ENCODE measurements at places on chromosomes 1 and 21. TPM values are rescaled to one million over a fixed set of nuclear protein-coding genes. Genes with fewer than 3 reads are reported as not detected.
A peak's percentile ranks its signal among the peaks of the same experiment; 100 is the strongest.

GRCh38 chr1:93798291-93798690, 80.7 kb downstream of the DNTTIP2 start:
- DNase-seq = peak; percentile 68

DNA sequence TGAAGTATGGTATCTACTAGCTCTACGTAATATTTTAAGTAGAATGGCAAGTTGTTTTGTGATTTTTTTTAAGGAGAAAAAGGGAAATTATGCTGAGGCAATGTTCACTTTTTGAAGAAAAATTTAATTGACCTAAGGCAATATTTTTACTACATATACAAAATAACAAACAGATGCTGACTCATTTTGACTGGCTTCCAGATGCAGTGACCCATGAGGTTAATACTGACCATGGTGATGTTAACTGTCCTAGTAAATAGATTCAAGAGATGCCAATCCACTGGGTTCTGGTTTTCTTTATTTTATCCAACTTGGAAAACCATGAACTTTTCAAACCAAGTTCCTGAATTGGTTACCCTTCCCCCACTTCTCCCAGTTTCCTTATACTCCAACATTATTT, 154.9 kb downstream of the CRB1 start:
- no peak for DNase-seq

- no peak for DNase-seq
These were observed 1.2 kb downstream of the PIK3C2B start for GRCh38 chr1:204493145-204493983.

Gene TMPRSS2
- total RNA-seq = 0.10 TPM

- DNase-seq = no peak
These were observed 9.6 kb downstream of the ACTRT2 start for GRCh38 chr1:3030663-3031381.
